ENCODE measurements at places on chromosomes 2 and 18.

GRCh38 chr2:179559108-179559806, 294.6 kb upstream of the SESTD1 start:
- no peak for DNase-seq

DNA sequence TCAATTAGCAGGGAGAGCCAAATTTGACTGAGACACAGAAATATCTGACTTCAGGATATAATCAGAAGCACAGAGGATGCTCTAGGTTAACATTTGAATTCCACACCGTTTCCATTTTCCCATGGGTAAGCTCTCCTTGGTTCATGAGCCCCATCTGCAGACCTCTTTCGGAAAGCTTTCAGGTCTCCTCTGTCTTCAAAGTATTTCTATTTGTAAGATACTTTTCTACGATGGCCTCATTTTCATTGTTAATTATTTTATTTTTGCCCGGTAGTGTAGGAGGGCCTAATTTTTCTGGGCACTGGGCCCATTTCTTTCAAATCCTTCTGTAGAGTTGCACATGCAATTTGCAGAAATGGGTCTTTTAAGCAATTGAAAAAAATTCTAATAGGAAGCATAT, 53.8 kb downstream of the LRPPRC start:
- DNase-seq = no peak

DNA sequence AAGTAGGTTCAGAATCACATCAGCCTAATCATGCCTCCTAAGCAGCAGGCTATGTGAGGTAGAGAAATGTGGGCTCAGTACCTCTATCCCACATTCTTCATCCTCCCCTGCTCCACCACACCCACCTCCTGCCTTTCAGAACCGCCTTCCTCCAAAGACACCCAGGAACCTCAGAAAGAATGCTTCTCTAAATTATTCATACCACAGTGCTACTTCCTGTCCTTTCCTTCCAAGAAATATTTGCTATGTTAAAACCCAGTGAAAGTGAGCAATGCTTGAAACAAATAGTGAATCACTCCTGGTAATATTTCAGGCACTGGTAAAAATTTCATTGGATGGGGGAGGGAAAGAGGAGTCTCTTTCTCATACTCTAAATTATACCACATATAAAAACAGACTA, 24.0 kb upstream of the CREB1 start:
- DNase-seq = no peak

DNA sequence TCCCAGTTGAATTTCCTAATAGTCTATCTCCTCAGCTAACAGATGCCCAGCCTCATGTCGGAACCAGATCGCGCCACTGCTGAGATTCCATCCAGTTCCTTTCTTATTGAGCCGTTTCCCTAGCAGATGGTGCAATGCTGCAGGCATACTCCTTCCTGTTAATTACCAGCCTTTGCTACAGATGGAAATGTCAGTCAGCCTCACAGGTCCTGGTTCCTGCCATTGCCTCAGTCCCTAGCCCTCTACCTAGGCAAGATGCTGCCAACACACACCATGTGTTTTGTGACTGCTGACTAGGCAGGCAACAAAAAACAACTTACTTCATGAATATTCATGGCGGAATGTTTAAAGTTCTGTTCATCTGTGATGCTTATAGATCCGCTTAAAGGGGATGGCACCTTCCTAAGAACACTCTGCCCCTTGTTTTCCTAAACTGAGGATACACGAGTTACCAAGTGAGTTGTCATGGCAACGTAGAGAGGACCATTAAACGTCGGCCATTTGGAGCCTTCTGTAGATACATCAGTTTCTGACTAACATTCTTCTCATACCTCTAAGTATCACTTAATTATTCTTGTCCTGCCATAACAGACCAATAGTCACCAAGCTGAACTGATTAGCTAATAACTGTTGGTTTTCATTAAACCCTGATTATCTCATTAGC, 749.5 kb downstream of the RNF144A start:
- DNase-seq = no peak

GRCh38 chr2:137892739-137893138, 71.5 kb upstream of the HNMT start:
- no peak for DNase-seq

GRCh38 chr2:120599656-120600055, 136.0 kb upstream of the GLI2 start:
- no peak for DNase-seq

DNA sequence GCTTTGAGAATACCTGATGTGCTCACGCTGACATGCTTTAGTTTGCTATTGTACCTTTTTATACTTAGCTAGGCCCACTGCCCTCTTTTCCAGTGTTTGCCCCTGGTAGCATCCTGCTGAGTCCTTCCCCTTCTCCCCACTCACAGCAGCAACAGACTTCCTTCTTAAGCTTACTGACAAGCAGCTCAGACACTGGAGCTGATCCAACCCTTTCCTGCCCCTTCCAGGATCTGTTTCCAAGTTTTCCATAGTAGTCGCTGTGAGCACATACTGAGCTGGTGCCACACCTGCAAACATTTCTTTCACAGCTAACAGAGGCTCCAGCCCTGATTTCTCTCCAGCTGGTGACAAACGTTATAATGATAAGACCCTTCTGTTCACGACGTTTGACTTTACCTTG, 991.4 kb upstream of the CELF4 start:
- no peak for DNase-seq

DNA sequence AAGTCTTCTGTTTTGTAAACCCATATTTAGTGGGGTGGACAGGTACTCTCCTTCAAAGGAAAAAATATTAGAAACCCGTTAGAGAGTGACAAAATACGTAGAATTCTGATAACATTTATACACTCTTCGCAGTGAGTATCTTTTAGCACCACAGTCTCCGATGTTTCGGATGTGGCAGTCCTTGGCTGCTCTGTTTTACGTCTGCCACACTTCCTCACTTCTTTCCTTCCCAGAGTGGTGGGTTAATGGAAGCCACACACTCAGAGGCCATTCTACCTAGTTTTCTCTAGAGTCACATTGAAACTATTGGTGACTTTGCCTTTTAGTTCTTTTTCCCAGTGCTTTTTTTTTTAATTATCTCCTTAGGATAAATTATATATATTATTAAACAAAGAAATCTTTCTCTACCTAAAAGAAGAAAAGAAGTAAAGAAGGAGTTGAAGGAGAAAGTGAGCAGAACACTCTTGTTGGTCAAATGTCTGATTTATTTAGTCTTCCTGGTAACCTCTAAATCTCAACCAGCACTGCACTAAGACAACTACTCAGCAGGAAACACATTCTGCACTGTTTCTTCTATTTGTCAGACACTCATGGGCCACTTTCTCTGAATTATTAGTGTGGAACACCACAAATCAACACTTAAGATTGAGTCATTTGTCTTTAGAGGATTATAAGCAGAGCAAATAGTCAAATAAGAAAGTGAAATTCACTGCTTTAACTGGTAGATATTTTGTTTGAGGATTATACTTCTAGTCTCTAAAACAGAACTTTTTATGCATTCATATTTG, 451.3 kb upstream of the TMEFF2 start:
- DNase-seq = no peak

DNA sequence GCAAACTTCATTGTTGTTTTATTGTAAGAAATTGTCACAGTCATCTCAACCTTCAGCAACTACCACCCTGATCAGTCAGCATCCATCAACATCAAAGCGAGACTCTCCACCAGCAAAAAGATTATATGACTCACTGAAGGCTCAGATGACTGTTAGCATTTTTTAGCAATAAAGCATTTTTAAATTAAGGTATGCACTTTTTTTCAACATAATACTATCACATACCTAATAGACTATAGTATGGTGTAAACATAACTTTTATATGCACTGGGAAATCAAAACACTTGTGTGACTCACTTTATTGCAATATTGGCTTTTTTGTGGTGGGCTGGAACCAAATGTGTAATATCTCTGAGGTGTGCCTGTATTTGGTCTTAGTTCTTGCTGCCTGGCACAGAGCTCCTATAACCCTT, 15.6 kb downstream of the SCN1A start:
- DNase-seq = no peak

DNA sequence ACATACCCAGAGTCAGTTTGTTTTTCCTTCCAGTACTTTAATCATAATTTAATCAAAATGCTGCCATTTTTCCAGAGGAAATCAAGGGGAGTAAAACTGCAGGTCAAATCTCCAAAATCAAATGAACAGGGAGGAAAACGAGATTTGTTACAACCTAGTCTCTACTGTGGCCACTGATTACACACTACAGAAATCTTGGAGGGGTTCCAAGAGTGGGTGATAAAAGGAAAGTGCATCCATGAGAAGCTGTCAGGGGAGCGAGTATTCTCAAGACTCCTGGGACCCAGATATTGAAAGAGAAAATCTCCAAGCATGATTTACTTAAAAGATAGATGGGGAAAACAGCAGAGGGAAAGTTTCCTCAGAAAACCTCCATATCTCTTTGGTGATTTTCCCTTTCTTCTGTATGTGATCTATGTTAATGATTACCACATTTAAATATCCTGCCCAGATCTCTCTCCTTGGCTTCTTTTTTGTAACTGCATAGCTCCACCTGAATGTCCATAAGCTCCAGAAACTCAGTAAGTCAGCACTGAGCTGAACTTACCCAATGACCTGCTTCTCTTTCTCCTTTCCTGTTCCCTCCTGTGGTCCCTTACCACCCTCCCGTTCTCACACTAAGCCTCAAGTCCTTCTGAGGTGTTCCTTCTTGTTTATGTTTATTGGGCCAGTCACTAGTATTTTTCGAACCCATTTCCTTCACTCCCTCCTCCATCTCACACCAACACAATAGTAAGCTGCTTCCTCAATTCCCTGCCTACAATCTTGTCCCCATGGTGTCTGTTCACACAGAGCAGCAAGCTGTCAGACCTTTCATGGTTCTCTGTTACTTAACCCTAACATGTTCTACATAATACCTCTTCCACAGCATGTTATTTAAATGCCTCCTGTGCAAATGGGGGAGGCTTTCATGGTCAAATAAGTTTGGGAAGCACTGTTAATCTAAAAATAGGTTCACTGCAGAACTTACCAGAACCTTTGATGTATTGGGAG, 73.9 kb upstream of the TWSG1 start:
- DNase-seq = no peak

- DNase-seq = no peak
Observed at GRCh38 chr2:69192176-69192945, 179.4 kb downstream of the ANTXR1 start.

DNA sequence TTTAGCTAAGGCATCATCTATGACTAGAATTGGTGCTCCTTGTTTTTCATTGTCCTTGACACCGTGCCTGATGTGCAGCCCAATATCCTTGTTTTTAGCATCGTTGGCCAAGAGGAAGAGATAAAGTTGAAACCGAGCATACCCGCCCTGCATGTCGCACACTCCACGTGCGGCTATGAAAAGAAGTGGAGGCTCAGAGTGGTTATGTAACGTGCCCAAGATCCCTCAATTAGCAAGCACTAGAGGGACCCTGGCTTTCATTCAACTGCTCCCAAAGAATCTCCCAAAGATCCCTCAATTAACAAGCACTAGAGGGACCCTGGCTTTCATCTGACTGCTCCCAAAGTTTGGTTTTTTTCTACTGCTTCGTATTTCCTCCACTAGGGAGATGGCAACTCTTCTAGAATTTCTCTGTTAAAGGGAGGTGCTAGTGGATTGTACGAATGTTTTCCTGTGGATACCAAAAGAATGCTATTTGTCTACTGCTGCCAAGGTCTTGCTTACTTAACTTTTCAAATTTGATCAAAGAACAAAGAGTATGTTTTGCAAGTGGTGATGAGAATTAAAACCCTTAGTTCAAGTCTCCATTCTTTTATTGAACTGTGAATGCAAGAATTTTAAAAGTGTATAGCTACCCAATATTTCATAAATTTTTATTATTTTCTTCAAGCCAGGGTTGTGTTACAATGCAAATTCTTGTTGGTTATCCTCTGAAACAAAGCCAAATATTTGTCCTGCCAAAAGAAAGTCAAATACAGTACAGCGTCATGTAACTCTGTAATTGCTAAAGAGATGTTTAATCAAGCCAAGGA, 92.1 kb downstream of the AOX1 start:
- DNase-seq = no peak

DNA sequence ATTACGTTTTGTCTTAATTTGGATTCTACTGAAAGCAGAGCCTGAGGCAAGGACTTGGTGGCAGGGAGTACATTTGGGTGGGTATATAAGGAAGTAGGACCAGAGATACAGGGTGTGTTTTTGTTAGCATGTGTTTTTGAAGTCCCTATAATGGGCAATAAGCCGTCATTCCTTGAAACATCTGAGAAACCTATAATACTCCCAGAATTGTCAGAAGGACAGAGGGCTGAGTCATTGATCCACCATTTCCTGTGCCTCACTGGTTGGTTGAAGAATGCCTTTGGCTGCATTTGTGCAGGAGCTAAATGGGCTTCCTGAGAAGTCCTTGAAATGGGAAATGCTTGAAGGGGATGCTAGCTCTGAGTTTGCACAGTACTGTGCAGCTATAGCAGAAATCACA, 281.8 kb upstream of the ZEB2 start:
- DNase-seq = no peak

- peak; percentile 83 for DNase-seq
Observed at GRCh38 chr18:55405893-55406406, 182.0 kb downstream of the TCF4 start.

DNA sequence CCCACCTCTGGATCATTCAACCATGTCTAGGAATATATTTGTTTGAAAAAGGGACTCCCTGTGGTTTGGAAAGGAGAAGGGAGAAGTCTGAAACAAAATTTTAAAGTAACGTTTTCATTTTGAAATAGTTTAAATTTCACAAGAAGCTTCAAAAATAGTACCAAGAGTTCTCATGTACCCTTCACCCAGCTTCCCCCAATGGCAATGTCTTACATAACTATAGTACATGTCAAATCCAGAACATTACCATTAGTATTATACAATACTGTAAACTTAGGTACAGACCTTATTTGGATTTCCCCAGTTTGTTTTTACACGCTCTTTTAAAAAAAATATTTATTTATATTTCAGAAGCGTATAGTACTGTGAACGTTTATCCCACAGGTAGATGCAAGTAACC, 4.0 kb upstream of the LYG2 start:
- no peak for DNase-seq

DNA sequence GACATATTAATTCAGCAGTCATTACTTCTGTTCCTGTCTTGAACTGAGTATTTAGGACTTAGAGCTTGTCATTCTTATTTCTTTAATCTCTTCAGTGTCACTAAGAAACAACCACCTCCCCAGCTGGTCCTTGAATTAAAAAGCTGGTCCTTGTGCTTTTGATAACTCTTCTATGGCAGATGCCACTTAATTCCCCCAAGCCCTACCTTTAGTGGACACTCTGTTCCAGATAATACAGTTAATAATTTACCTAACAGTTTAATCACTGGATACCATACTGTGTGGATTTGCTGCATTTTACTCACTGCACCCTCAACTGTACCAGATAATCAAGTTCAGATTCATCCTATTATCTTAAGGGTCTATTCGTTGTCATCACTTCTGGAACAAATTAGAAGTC, 73.1 kb downstream of the SKA1 start:
- DNase-seq = no peak

DNA sequence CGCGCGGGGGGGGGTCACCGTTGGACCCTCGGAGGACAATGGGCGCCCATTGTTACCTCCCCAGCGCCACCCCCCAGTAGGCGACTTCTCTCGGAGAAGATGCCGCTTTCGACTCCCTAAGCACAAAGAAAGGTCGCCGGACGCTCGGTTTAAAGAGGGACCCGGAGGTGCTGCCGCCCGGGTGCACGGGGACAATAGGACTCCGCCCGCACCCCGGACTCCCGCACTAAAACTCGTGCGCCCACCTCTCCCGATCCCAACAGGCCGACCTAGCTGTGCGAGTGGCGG, 318 bp upstream of the CDC42EP3 start:
- no peak for DNase-seq

Measured in left forelimb (tissue), 1 donor.